Lung (tissue), 17 donors: ENCODE measurements at places on chromosomes 11 and 22.

- no peak for DNase-seq
Observed at GRCh38 chr22:48640890-48641841, 1186.5 kb downstream of the BRD1 start.

DNA sequence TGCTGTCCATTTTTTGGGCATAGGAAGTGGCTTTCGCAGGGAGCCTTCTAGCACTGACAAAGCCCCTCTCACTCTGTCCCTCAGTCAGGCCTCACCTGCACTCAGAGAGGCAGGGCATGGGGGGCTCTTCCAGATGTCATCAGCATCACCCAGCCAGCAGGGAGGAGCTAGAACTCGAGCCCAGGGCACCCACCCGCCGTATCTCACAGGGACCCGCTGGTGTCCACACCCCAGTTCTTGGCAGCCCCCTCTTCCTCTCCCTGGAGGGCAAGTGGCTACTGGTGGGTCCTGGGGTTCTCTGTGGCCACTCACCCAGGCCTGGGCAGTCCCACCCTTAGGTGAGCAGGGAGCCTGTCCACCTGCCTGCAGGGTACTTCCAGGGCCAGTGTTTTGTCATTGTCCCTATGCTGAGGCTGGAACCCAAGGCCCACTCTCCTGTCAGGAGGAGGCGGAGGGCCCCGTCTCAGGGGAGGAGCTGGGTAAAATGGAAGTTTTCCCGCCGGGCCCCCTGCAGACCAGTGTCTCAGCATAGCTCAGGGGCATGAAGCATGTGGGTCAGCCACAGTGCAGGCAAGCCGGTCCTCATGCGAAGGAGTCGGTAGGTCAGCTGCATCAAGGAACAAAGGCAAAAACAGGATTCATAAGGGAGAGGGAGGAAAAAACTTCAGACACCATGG, 21.8 kb downstream of the MYO7A start:
- no peak for DNase-seq

GRCh38 chr11:124791626-124792341, 8.4 kb downstream of the MSANTD2 start:
- no peak for DNase-seq

DNA sequence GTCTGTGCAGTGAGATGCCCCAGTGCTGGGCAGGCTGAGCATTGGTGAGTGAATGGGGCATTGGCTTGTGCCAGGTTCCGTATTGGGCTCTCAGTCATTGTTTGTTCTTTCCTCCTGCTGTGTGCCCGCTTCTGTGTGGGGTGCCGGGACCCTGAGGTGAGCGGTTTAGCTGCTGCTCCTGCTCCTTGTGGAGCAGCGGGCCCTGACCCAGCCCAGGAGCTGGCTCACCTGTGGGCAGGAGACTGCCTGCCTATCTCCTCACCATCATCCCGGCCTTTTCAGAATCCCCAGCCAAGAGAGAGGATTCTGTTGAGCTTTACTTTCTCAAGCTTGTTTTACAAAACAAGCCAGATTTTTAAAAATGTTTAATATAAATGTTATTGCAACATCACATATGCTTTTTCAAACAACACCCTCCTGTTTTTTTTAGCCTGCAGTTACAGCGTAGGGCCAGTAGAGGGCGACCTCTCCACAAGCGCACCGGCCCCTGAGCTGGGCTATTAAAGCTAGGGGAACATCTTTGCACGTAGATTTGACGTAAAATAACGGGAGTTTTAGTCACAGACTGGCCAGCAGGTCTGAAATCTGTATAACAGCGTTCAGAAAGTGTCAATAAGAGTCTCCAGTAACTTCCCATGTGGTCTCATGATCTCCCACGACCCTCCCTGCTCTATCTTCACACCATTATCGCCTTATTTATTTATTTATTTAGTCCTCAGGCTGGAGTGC, 25.1 kb upstream of the RELT start:
- DNase-seq = peak; percentile 80

GRCh38 chr22:24434471-24435322, 7.3 kb downstream of the ADORA2A start:
- peak; percentile 94 for DNase-seq

DNA sequence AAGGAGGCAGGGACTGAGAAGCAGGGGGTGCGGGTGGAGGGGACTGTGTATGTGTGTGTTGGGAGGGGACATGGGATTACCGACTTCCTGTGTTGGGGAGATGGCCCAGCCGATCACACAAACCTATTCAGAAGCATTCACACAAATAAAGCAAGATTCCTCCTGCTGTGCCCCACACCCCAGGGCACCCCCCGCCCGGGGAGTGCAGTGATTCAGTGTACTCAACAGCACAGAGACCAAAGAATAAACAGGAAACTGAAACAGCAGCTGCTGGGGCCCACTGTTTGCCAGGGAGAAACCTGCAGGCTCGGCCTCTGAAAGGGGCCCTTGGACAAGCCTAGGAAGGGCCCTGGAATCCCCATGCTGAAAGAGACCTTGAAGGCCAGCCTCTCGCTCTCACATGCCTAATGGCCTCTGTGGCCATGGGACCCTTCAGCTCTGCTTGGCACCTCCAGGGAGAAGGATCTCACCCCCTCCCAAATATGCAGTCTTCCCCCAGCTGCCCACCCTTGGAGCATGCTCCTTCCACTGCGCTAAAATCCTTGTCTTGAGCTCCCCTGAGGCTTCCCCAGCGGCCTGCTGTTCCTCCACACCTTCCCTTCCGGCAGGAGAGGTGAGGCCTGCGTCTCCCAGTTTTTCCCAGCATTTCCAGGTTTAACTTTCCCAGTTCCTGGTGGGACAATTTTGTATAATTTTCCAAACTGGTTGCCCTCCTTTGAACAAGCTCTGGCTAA, 72.9 kb downstream of the CSNK2A3 start:
- DNase-seq = peak; percentile 72

DNA sequence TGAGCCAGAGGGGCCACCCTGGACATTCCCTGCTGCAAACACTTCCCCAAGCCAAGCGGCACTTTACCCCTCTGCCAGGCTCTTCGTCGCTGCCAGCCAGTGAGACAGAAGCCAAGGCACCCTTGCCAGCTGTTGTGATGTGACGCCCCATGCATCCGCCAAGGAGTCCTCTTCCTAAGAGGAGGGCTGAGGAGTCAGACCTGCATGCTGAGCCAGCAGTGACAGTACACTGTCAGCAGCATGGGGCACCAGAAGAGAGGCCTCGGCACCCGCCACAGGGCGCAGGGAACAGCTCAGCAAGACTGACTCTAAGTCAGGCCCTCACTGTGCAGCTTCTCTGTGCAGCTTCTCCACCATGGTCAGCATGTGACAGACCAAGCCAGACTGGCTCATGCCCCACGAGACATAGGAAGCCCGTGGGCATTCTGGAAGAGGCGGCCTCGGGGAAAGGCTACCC, 26.4 kb downstream of the VPS37C start:
- DNase-seq = peak; percentile 10

DNA sequence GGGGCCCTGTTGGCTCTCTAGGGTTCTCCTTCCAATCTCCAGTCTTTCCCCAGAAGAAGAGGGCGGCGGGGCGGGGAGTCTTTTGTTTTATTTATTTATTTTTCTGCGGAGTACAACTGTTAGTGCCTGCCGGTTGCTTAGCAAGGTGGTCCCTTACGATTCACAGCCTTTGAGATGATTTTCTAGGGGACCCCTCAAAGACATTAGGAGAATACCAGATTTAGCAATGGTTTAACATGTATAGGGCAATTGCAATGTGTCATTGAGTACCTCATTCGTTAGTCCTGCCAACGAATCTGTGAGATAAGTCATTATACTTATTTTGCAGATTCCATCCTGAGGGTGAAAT, 307 bp upstream of the MRPL16 start:
- no peak for DNase-seq

DNA sequence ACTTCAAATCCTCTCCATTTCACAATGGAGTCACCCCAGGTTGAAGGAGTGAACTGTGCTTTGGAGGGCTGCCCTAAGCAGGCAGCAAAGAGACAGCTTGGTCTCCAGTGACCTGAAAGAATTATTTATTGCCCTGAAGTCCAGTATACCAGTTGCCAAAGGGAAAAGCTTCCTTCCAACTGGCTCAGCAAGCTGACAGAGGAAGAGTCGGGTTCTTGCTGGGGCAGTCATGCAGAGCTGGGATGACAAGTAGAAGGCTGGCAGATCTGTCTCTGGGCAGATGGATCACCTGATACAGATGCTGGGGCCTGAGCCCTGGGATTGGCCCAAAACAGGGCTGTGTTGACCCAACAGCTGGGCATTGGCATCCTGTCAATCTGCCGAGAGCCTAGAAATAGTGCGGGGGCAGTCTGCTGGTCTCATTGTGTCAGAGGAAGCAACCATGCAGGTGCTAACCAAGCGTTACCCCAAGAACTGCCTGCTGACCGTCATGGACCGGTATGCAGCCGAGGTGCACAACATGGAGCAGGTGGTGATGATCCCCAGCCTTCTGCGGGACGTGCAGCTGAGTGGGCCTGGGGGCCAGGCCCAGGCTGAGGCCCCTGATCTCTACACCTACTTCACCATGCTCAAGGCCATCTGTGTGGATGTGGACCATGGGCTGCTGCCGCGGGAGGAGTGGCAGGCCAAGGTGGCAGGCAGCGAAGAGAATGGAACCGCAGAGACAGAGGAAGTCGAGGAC, at the start of gene THRSP:
TSS of gene THRSP (plus strand) at position 422 of the 742 bp plus-strand sequence. CDS start at position 443, 21 bp downstream.
- DNase-seq = no peak

GRCh38 chr11:128688031-128688713, 5.7 kb upstream of the FLI1 start:
- DNase-seq = no peak

DNA sequence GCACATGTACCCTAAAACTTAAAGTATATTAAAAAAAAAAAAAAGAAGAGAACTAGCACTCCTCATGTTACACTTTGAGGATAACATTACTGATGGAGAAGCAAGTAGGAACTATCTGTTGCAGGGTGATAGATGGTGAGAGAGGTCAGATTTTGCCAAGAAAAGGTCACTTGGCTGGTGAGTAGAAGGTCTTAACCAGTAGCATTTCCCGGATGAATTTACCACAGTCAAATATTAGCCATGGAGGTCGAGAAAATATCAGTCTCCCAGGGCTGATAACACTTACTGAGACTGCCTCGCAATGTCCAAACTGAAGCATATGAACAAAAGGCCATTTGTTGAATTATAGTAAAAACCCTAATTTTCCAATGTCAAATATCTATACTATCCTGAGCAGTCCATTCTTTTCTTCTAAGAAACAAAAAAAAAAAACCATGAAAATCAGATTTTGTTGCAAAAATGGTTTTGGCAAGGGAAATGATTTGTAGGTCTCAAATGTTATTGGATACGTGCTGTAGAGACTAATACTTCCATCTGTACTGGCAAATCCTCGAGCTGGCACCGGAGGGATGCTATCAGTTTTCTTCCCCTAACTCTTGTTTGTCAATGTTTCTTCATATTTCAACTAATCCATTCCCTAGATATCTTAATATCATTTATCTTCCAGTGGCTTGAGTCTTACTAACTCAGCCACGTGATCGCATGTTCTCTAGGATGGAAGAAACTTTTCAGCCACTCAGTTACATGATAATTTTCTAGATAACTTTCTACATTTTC, 14.5 kb upstream of the BBOX1 start:
- DNase-seq = no peak

DNA sequence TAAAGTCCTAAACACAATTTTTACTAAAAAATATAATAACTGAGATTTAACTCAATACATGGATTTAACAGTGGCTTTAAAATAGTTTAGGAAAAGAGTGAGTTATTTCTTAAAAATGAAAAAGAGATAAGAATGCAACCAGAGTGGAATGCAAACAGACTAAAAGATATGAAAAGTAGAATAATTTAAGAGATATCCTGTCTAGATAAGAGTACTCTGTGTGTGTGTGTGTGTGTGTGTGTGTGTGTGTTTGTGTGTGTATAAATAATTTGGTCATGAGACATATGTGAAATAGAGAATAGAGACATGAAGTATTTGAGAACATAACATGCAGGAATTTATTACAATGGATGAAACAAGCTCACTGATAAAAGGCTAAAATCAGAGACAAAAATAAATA, 986.9 kb upstream of the CHORDC1 start:
- DNase-seq = no peak
